Cerebellar nuclear complex (tissue), 1 donor: ENCODE measurements at places on chromosomes 13 and 19.
A peak's percentile ranks its signal among the peaks of the same experiment; 100 is the strongest.

DNA sequence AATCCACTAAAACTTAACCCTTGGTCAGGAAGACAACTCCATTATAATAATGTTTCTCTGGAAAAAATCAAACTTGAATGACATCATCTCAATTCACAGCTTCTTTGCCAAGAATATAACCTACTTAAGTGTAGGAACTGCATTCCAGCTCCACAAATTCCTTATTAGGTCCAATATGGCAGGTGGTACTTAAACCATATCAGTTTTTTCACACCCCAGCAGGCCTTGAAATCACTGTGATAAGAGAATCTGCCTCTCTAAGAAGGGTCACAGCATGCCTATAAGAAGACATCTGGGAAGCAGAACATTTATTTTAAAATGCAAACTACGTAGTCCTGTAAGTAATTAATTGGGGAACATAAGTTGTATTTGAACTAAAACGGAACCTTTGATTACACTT lies 687.8 kb downstream of the DIAPH3 start:
- DNase-seq = no peak

GRCh38 chr13:98664924-98665637 lies 87.4 kb downstream of the SLC15A1 start:
- DNase-seq = no peak

DNA sequence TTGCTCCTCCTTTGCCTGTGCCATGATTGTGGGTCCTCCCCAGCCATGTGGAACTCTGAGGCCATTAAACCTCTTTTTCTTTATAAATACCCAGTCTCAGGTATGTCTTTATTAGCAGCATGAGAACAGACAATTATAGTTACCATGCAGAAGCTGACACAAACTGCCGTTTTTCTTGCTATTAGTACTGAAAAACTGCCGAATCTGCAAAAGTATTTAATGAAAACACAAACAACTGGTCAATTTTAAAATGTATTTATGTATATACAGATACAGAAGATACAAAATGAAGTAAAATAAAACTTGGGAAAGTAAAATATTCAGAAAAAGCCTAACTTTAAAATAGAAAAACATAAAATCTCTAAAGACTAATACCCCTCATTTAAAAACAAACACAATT lies 206.3 kb downstream of the DIAPH3 start:
- no peak for DNase-seq

DNA sequence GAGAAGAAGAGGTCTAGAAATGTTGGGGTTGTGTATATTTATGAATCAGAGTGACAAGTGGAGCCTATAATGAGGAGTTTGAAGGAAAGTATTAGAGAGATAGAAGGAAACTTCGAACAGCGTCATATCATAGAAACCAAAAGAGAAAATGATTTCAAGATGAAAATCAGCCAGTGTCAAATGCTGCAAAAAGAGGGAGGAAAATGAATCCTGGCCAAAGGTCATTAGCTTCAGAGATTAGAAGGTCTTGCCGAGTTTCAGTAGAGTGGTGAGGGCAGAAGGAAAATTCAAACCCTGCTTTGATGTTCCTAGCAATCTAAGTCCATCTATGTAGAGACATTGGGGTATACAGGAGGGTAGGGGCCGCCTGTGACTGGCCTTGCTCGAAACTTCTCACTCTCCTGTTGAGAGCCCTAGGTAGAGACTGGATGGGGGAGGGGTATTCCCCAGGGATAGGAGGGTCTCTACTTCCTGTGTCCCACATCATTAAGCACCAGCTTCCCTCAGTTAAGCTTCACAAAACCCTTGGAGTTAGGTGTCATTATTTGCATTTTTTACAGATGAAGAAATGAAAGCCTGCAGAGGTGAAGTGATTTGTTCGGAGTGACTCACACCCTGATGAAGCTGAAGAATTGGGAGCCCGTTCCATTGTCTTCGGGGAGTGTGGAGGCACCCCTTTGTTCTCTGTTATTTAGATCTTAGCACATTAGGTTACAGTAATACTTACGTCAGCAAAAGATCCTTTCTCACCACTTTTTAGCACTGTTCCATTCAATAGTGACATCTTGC lies 62.8 kb downstream of the FGF9 start:
- DNase-seq = no peak

DNA sequence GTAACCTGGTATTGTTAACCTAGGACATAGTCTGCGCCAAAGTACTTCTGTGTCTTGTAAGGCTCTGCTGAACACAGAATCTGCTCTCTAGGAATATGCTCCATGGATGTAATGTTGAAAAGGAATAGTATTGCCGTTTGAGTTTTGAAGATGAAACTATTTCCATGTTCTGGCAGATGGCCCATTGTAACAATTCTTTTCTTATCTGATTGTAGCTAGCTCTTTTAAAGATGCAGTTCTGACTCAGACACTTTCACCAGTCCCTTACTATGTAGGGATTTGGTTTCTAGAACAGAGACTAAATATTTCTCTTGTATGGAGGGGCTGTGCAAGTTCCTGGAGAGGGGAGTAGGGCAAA lies 185.6 kb downstream of the MTUS2 start:
- DNase-seq = no peak

GRCh38 chr13:41460074-41460465 lies 2.7 kb downstream of the RGCC start:
- no peak for DNase-seq

DNA sequence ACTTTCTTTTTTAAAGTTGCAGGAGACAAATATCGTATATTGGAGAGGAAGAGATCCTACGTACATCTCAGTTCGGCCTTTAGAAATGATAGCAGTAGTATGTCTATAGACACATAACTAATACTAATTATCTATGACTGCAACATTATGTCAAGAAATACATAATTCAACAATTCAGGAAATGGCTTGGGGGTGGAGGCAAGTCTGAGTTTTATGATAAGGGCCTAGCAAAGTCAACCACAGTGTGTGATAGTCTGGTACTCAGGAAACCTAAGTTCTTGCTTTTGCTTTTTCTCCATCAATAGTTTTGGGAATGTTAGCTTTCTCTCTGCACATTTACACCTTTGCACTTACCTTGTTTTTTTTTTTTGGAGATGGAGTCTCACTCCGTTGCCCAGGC lies 27.5 kb upstream of the OBI1 start:
- DNase-seq = no peak

DNA sequence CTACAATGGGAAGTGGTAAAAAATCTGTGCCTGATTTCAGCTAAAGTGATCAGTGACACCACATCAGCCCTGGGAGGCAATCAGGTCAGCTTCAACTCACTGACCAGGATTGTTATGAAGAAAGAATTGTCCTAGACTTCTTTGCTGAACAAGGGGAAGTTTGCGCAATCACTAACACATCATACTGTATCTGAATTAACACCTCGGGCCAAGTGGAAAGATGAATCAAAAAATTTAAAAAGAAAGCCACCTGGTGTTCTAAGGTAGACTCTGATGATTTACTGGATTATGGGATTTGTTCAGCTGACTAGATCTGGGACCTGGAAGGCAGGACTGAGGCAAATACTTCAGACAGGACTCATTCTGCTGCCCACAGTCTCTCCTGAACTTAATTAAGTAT lies 161.8 kb downstream of the DIAPH3 start:
- no peak for DNase-seq

DNA sequence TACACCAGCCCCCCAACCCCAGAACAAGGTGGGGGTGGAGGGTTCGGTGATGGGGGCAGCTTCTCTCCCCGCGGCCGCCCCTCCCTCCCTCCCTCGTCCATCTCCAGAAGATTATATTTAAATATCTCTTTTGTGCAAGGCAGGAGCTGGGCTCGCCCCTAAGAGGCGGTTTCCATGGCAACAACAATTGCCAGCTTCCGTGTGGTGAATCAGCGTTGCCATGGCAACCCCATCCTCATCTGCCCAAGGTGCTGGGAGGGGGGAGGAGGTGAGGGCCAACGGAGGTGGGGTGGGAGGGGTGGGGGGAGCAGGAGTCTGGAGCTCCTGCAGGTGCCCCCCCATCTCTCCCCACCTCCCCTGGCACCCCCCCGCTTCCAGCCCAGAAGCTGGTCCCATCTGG lies 46.4 kb downstream of the CELF5 start:
- peak; percentile 55 for DNase-seq

- peak; percentile 28 for DNase-seq
Measured at GRCh38 chr13:80341756-80342370, 937 bp upstream of the SPRY2 start.

- DNase-seq = no peak
Measured at GRCh38 chr19:17243211-17243829, 2.4 kb downstream of the NR2F6 start.

- no peak for DNase-seq
Measured at GRCh38 chr13:105902396-105902795, 633.1 kb downstream of the EFNB2 start.

- peak; percentile 39 for DNase-seq
Measured at GRCh38 chr13:77696006-77696878, 1.2 kb upstream of the SLAIN1 start.

DNA sequence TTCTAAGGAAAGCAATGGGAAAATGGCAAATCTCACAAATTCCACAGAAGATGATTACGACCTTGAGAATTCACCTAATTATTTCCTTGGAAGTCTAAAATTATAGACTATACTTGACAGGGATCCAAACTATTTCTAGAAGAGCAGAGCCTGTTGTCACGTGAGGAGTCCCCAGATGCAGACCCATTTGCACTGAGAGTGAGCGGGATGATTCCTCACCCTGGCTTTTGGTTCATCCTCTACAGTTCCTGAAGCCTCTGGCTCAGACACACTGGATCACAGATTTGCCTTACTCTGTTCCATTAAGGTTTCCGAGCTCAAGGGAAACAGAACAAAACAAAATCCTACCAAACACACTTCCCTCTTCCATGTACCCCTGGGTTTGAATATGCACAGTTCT lies 23.0 kb upstream of the CYSLTR2 start:
- no peak for DNase-seq

DNA sequence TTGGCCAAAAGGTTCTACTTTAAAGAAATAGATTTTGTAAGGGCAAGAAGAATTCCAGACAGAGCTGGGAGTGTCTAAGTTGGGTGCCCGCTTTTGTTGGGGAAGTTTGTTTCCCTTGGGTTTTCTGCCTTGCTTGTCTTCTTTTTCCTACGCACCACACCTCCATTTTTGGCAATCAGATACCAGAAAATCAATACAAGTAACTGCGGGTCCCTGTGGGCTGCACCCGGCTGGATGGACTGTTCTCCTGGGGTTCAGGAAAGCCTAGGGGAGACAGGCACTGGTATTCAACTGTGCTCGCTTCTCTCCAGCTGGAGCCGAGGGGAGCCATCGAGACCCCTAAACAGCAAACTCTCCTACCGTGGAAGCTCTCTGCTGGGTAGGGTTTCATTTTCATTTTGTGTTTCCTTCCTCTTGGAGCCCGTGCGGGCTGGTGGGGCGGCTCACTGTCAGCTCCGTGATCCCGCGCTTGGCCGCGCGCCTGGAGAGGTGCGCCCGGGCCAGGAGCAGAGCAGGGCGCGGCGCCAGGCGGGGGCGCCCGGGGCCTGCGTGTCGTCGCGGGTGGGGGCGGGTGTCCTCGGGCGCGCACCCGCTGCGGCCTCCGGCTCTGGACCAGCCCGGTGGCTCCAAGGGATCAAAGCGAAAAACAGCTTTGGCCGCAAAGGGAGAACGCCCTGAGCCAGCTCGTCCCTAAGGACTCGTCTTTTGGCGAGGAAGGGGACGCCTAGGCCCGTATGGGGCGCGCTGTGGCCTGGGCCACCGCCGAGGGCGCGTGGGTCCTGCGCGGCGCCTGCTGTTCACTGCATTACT lies 347.2 kb downstream of the ZNF536 start:
- DNase-seq = no peak

- no peak for DNase-seq
Measured at GRCh38 chr19:43028866-43029265, 2.6 kb upstream of the PSG11 start.

DNA sequence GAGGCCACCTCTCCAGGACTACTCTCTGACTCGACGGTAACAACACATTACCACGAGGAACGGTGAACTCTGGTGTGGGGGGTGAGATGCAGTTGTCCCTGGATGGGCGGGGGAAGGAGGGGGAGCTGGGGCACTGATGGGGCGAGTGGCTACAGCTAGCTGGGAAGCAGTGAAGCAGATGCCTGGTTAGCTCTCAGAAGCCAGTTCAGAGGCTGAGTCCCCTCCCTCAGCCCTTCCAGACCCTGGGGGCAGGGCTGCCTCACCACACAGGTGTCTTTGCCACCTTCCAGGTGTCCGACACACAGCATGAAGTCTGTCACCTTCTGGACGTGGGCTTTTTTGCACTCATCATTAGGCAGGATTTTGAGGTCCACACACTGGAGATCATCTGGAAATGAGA lies 4.0 kb downstream of the KLK1 start:
- DNase-seq = no peak

DNA sequence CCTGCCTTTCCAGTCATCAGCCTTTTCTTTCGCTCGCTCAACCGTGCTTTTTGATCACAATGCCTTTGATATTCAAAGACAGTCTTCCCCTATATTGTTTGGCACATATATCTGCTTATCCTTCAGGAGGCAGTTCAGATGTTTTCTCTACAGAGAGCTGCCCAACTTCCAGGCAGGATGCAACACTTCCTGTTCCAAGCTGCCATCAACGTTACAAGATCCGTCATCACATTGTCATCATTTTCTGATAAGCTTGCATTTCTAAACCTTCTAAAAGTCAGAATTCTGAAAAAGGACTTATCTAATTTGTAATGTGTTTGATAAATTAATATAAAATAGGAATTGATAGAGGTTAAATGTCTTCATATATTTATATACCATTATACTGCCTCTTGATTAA lies 574.2 kb downstream of the TBC1D4 start:
- DNase-seq = no peak

DNA sequence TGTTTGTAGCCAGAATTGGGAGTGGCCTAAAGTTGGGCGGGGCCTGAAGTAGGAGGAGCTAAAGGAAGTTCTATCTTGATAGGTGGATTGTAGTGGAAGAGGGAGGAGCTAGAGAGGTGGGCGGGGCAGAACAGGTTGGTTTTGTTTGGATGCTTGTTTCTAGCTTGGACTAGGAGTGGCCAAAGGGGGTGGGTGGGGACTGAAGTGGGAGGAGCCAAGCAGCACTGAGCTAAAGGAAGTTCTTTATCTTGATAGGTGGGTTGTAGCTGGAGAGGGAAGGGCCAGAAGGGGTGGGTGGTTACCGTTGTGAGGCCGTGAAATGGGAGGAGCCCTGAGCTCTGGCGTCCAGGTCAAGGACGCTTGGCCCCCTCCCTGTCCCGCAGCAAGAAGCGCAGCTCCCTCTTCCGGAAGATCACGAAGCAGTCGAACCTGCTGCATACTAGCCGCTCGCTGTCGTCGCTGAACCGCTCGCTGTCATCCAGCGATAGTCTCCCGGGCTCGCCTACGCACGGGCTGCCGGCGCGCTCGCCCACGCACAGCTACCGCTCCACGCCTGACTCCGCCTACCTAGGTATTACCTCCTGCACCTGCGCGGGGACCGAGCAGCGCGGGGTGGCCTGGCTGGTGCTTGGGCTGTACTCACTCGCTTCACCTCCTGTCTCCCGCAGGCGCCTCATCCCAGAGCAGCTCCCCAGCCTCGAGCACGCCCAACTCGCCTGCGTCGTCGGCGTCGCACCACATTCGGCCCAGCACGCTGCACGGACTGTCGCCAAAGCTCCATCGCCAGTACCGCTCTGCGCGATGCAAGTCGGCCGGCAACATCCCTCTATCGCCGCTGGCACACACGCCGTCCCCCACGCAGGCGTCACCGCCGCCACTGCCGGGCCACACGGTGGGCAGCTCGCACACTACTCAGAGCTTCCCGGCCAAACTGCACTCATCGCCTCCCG lies 8.0 kb downstream of the DNASE2 start:
- DNase-seq = no peak
